Daoy (cell line): ENCODE measurements at places on chromosomes 7 and 10. TPM values are rescaled to one million over a fixed set of nuclear protein-coding genes. Genes with fewer than 3 reads are reported as not detected.

The ANKRD22 gene
- total RNA-seq = not detected in 2 replicates

The ZNF487 gene
- total RNA-seq = 1.0 and 1.8 TPM in 2 replicates

The BICC1 gene
- 9.1 and 12.2 TPM in 2 replicates for total RNA-seq

The FGL2 gene
- total RNA-seq = not detected in 2 replicates

The PDK4 gene
- 0.63 and 0.71 TPM in 2 replicates for total RNA-seq

The C7orf57 gene
- 0.91 and 0.95 TPM in 2 replicates for total RNA-seq

The CYP3A4 gene
- 0.09 and 0.11 TPM in 2 replicates for total RNA-seq
